ENCODE measurements at places on chromosomes 3 and 15.
A peak's percentile ranks its signal among the peaks of the same experiment; 100 is the strongest.

- DNase-seq: no peak
These were observed 13.1 kb downstream of the PLXNA1 start for GRCh38 chr3:126995926-126996512.

DNA sequence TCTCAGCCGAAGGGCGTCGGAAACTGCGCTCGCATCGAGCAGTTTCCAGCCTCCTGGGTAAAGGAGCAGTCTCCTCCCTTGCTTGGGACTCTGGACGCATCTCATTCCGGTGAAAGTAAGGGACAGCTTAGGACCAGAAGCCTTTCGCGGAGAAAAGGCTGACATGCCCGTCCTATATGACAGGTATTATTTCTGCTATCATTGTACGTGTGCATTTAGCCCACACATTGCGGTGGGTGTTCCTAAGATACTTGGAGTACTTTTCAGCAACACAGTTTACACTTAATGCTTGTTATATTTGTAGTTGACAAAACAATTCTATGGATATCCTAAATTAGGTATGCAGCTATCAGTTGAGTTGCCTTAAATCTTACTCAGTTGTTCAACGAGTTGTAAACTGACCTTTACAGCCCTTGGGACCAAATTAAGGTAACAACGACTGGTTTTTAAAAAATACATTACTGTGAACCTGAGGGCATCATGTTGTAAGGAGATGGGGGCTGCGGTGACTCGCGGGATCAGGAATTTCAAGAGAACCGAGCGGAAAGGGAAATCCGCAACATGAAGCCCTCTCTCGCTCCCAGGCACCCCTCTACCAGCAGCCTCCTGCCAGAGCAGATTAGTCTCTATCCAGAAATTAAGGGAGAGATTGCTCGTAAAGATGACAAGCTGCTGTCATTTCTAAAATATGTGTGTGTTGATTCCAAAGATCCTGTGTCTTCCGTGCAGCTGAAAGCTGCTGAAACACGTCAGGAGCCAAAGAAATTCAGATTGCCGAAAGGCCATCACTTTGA, 632 bp upstream of the COPS2 start:
- DNase-seq: no peak

DNA sequence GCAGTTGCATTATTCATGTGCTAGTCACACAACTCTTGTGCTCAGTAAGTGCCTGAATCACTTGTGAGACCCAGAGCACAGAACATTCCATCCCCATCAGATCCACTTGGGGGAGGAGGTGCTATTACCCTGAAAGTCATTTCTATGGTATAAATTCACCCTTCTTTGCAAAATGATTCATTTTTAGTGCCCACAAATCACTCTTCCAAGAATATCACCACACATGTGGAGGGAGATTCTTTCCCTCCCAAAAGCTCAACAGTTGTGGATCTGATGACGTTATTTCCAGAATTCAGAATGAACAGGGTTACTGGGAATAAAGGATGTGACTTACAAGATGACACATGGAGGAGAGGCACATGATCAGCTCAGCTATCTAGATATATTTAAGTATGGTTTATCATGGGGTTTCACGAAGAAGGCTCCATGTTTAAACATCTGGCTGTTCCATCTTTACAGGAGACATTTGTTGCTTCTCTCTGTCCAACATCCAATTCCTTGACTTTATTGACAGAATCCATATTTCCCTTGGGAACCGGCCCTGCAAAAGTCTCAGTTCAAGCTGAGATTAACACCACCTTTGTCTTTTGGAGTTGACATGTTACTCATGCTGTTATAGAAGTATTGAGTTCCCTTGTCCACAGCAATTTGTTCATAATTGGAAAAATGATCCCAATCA, 214.2 kb upstream of the PROK2 start:
- DNase-seq: no peak

- DNase-seq: no peak
These were observed 314.6 kb upstream of the PROK2 start for GRCh38 chr3:72099326-72100079.

GRCh38 chr3:132196113-132196512, 121.1 kb upstream of the ACP3 start:
- no peak for DNase-seq

GRCh38 chr3:1805331-1805730, 293.3 kb upstream of the CNTN4 start:
- no peak for DNase-seq

DNA sequence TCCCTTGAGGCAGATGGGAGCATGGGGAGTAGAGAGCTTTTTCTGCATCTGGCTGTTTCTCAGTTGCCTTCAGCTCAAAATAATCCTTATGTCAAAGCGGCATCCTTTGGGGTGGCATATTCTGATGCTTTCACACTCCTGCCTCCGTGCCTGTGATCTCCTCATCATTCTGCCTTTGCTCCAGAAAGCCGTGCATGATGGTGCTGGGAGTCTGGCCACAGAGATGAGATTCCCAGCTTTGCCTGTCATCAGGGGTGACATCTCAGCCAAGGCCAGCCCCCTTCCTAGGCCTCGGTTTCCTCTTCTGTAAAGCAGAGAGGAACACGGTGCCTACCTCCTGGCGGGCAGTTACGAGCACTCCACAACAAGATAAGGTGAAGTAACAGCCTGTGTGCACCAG, 96.3 kb upstream of the ALDH1A3 start:
- DNase-seq: no peak

DNA sequence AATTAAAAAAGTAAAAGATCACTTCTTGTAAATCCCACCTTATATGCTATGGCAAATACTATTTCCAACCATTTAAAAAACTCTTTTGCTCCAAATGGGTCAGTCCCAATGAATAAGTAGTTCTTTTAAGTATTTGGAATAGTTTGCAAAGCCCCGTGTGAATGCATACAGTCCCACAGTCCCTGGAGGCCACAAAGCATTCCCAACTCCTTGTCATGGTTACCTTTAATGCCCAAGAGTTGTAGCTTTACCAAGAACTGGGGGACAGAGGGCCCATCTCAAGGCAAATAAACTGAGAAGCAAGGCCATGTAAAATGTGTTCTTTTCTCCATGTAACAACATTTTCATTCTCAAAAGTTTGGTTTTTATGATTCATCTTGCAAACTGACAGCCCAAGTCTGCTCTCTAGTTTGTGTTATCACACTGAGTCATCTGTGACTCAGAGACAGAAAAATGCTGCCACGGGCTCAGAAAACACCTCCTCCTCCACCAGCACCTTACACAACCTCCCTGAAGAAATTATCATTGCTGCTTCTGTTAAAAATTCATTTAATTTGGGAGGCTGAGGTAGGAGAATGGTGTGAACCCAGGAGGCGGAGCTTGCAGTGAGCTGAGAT, 336.2 kb downstream of the ERC2 start:
- peak; percentile 52 for DNase-seq

DNA sequence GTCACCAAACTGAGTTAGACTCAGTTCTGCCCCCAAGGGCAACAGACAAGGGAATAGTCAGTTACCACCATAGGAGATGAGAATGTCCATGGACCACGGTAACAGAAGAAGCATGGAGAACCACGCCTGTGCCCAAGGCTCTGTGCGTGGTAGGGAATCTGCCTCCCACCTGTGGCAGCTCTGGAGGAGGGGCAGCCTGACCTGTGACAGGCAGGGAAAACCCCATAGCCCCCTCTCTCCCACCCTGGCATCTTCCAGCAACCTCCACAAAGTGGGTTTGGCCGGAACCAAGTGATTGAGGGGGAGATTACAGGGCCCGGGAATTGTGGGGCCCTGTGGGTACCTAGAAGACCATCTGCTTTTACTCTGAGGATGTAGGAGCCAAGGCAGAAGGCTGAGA, 14.3 kb upstream of the LTF start:
- DNase-seq: no peak

GRCh38 chr3:196643201-196643749, 3.8 kb downstream of the NRROS start:
- DNase-seq: no peak

DNA sequence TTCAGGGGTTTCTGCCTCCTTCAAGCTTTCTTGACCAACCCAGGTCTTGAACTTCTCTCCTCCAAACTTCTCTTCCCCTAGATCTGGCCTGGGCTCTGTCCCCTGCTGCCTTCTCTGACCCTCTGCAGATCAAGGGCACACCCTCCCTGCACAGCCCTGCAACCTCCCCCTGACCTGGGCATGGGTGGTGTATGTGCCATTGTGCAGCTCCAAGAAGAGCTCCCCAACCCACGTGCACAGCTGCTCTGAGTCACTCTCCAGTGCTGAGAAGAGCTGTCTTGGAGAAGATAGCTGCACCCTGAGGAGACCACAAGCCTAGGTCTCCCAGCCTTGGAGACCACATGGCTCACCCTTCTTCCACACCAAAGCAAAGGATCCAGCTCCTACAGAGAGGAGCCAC, 8.0 kb downstream of the MAN2C1 start:
- DNase-seq: no peak

DNA sequence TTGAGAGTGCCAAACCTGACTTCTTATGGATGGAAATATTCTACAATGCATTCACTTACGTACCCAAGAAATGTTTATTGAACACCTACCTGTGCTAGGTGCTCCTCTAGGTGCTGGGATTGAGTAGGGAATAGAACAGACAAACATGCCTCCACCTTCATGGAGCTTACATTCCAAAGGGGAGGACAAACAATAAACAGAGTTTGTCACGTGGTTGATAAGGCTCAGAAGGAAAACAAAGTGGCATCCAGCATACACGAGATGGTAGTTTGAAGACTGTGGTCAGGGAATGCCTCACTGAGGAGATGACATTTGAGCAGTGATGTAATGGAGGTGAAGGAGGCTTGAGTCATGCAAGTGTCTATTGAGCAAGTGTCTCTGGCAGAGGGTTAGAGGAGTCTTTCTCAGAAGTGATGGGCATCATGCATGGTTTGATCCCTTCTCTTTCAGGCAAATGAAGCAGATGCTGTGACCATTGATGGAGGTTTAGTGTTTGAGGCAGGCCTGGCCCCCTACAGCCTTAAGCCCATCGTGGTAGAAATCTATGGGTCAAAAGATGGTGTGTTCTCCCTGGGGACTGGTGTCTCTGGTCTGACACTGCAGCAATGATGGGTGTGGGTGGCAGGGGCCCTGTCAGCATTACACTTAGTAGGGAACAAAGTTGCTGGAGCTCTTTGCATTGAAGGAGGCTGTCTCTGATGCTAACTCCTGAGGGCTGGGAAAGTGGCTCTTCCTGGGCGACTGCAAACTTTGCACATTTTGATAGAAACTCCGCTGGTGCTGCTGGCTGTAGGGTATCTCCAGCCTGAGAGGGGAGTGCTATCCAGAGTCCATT, 29.7 kb upstream of the TOPBP1 start:
- no peak for DNase-seq

- DNase-seq: peak; percentile 77
These were observed 203.7 kb downstream of the SLC9A9 start for GRCh38 chr3:143644370-143645089.

DNA sequence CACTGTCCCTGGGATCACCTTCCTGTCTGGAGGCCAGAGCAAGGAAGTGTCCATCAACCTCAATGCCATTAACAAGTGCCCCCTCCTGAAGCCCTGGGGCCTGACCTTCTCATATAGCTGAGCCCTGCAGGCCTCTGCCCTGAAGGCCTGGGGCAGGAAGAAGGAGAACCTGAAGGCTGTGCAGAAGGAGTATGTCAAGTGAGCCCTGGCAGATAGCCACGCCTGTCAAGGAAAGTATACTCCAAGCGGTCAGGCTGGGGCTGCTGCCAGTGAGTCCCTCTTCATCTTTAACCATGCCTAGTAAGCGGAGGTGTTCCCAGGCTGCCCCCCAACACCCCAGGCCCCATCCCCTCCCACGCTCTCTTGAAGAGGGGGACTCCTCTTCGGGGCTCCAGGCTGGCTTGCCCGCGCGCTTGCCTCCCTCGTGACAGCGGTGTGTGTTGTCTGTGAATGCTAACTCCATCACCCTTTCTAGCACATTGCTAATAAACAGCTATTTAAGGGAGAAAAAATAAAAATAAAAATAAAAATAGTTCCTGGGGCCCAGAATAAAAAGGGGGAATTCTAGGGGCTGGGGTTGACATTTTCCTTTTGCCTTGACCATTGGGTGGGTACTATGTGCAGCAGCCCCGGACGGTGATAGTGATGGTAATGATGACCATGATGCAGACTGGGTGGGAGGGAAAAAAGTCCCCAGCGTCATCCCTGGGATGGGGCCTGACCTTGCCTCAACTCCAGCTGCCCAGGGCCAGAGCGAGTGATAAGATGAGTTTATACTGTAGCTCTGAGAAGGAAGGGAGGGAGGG, 3.3 kb upstream of the ALAS1 start:
- no peak for DNase-seq

- DNase-seq: no peak
These were observed 88.6 kb downstream of the STT3B start for GRCh38 chr3:31621314-31621713.

- no peak for DNase-seq
These were observed 13.3 kb upstream of the MYZAP start for GRCh38 chr15:57578288-57578900.

DNA sequence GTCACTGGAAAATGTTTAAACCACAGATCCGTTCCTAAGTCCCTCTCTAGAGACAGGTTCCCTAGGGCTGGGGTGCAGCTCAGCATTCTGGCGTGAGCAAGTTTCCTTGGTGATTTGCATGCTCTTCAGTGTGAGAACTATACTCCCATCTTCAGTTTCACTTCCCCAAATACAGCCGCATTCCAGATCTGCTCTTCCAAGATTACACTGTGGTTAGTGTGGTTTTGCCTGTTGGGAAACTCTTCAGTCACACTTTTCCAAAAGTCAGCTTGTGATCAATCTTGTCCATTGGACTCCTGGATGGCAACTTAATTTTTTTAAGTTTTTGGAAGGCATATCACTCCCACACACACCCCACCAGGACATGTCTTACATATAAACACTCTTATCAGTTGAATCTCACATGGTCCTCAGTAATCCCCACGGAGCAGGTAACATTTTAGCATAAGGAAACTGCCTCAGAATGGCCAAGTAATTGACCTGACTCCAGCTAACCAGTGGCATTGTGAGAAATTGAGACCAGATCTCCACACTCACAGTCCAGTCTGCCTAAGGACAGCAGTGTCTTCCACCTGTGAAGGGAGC, 33.5 kb upstream of the PTPN23 start:
- DNase-seq: no peak

DNA sequence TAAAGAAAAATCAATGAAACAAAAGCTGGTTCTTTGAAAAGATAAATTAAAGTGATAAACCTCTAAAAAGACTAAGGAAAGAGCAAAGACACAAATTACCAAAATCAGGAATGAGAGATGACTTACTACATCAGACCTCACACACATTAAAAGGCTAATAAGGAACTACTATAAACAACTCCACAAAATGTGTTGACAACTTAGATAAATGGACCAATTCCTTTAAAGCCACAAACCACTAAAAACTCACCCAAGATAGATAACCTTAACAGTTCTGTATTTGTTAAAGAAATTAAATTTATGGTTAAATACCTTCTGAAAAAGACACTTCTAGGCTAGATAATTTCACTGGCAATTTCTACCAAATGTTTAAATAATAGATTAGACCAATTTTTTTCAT, 170.4 kb downstream of the SMAD6 start:
- DNase-seq: no peak

GRCh38 chr15:52101542-52102323, 10.8 kb downstream of the BCL2L10 start:
- DNase-seq: no peak

DNA sequence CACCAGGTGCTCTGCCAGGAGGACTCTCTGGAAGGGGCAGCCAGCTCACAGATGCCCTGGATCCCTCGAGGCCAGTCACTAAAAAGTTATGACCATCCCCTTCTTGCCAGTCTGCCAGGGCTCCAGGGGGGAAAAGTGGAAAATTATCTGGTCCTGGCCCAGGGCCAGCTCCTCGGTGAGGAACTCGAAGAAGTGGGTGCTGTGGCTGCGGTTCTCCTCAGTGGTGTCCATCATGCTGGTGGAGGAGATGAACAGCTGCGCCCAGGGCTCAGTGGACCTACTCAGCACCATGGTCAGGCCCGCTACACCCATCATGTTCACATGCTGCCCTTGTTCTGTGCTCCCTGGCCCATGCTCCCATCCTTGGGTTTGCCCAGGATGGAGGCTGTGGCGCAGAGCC, 19.2 kb downstream of the EXOG start:
- no peak for DNase-seq
